AG10803 (cell line): ENCODE measurements at places on chromosomes 7 and 10.

GRCh38 chr7:95318501-95319100 is 5.7 kb downstream of the PON1 start:
- no peak for DNase-seq

DNA sequence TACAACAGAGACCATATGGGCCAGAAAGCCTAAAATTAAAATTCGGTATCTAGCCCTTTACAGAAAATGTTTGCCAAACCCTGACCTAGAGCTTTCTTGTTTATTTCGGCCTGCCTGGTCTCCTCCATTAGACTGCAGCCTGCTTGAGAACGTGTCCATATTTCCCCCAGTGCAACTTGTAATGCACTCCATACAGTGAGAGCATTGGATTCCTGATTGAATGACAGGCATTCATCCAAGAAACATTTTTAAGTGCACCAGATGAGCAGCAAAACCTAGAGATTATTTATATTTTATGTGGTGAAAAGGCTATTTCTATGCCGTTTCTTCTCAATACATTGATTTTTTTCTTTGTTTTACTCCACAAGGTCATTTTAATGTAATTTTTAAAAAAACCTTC is 47.4 kb upstream of the ORC5 start:
- no peak for DNase-seq

DNA sequence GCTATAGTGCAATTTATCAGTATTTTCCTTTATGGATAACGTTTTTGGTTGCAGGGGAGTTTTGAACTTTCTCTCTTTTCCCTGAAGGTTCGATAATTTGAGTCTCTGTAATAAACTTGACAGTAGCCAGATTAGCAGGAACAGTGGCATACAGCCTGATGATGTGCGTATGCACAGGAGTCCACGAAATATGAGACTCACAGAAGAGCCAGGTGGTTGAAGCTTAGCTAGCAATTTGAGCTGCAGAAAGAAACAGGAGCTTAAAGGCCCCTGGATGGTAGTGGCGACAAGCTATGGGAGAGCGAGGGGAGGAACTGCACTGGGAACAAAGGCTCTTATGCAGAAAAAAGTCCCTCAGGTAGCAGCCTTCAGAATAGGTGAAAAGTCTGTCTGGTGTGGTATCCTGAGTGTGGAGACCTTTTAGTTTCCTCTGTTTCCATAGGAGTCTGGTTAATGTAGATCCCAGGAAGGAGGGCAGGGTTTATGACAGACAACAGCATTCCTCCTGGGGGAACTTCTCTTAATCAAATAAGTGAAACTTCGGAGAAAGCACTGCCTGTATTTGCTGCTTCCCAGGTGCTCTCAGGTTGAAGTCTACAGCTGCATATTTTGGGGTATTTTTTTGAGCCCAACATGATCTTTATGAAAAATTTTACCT is 32.7 kb downstream of the FANK1 start:
- DNase-seq = no peak

DNA sequence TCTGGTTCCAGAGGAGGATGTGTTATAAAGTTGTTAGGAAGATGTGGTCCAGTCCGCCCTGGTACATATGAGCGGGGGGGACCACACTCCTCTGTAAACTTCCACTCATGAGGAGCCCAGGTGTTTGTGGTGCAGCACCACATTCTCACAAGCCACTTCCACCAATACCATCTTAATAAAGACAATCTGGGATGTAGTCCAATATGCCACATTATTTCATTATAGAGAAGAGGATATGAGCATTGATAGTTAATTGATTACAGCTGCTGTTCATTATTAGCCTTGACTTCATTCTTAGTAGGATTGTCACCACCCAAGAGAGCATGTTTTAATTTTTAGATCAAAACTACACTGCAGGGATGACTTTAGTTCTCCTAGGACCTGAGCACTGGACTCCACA is 40.5 kb downstream of the ERCC6 start:
- DNase-seq = peak; percentile 47

GRCh38 chr10:77077316-77077945 is 560.2 kb downstream of the KCNMA1 start:
- DNase-seq = no peak

GRCh38 chr10:7206412-7207100 is 204.3 kb downstream of the SFMBT2 start:
- no peak for DNase-seq

DNA sequence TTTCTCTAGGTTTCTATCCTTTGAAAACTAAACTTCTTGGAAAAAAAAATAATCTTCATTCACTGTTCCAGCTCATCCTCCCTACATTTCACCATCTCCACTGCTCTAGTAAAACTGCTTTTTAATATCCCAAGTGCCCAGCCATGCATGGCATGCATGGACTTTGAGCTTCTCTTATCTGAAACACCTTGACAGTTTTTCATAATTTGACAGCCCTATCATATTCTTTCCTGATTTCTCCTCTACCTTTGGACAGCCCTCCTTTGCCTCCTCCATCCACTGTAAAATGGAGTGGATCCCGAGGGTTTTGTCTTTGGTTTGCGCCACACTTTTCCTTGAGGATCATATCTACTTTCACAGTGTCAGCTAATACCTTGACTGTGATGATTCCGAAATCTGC is 212.8 kb downstream of the ANK3 start:
- no peak for DNase-seq

DNA sequence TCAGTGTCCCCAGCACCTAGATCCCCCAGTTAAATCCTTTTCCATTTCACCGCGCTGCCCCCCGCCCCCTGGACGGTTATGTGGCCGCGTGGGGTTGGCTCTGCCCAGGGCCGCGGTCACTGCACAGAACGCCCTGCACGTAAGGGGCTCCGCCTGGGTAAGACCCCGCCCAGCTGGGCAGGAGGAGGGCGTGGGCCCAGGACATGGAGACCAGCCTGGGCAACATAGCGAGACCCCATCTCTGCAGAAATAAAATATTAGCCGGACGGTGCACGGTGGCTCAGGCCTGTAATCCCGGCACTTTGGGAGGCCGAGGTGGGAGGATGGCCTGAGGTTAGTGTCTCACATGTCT is 650 bp upstream of the ZFAND2A start:
- DNase-seq = peak; percentile 40

- no peak for DNase-seq
These were observed 115.2 kb downstream of the PLXNA4 start for GRCh38 chr7:132461032-132461592.

DNA sequence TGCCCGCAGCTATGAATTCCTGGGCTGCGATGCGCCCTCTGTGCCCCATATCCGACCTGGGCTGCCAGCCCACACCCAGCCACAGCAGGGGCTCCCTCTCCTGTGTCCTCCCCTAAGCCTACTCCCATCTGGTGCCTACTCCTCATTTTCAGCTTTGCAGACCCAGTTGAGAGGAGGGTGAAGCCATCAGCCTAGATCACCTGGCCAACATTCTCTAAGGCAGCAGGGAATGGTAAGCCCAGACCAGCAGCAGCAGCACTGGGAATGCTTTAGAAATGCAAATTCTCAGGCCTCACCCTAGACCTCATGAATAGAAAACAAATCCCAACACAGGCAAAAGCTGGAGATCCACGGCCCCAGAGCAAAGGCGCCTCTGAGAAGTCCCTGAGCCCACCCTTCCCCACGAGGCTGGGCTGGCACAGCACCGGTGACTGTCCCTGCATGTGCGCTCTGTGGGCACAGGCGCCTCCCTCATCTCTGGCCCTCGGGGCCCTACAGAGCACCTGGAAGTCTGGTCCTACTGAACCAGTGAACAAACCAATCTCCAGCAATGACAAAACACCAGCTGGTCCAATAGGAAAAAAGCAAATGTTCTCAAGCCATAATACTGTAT is 161.4 kb downstream of the GFRA1 start:
- no peak for DNase-seq

GRCh38 chr7:108618056-108618455 is 48.4 kb downstream of the DNAJB9 start:
- no peak for DNase-seq

DNA sequence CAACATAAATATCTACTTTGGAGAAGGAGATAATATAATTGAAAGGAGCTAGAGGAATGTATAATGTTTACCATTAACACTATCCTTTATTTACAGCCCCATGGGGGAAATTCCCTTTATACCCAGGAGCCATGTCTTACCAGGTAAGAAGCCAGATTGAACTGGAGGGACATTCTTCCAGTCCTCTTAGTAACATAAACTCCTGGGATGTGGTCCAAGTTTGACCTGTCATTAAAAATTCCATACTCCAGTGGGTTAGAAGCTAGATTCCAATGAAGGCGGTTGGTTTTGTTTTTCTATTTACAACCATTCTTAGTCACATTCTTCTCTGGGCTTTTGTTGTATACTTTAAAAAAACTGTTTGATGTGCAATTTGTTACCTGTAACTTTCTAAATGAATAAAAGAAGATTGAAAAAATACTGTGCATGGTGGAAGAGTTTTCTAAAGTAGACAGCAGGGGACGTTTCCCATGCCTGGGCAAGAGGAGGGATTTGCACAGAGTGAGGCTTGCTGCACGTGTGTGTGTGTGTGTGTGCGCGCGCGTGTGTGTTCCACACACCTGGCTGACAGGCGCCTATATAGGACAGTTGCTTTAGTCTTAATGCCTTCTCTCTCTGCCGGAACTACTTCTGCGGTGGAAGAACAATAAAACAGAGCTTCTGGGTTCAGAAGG is 2.0 kb downstream of the PLCE1 start:
- DNase-seq = peak; percentile 62

DNA sequence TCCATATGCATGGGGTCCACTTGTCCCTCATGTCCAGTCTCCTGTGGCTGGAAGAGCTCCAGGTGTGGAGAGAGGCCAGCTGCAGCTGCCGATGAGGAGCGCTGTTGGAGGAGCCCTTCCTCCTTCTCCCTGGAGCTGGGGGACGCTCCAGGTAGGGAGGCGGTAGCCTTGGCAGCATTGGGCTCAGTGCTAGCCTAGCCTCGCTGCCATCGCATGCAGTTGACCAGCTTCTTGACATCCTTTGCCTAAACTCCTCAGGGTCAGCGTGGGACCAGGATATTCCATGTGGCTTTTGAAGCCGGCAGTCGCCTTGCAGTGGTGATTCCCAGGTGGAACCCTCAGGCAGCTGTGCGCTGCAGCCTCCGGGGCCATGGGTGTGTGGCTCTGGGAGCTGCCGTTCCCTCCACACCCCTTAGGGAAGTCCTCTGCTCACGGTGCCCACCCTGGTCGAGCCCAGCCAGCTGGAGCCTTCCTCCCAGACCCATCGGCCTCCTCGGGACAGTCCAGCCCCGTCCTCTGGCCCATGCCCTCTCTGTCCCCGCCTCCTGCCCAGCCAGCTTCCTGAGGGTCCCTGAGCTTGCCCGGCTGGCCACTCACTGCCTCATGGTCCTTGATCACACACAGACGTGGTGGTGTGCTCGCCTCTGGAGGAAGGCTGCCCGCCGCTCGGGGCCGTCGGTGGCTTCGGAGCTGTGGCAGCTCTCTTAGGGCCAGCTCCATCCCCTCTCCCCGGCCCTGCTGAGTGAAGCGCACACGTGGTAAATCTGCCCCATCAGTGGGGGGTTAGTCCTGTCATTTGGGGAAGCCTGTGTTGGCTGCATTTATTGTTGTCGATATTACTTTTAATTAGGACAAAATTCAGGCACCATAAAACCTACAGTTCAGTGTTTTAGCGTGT is 21.2 kb downstream of the INPP5A start:
- DNase-seq = no peak

DNA sequence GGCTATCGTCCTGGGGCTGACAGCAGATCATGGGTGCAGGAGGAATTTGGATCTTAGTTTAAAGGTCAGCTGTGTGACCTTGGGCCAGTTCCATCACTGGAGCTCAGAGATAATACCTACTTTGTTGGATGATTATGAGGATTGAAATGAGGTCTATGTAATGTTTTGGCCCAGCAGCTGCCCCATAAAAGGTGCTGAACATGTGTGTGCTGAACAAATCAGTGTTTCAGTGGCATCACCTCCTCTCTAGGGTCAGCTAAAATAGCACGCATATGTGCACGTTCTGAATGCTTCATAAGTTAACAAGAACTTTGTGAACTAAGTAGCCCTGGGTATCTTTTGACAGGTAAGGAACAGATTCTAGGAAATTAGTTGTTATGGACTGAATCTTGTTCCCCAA is 84.8 kb upstream of the LRRC18 start:
- DNase-seq = no peak

- no peak for DNase-seq
These were observed 95.9 kb upstream of the EGR2 start for GRCh38 chr10:62912086-62912485.

DNA sequence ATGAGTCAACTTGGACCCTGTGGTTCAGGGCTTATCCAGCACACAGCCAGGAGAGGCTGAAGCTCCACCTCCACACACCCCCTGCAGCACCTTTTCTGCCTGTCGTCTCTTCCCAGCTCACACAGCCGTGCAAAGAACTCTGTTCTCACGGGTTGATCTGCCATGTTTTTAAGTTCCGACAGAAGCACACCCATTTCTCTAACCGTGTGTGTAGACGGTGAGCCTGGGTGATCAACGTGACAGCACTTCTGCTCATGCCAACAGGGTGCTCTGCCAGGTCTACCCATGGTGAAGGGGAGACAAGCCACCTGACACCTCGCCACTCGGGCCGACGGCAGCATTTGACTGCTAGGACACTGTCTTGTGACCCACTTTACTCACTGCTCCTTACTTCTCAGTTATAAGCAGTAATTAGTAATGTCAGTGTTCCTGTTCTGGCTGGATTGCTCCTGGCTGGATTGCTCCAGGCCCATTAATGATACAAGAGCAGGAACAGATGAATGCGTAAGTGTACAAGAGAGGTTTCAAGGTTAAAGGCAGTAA is 90.5 kb downstream of the RNF216 start:
- peak; percentile 29 for DNase-seq

GRCh38 chr7:151011097-151011409 is 13.2 kb downstream of the ATG9B start:
- no peak for DNase-seq

DNA sequence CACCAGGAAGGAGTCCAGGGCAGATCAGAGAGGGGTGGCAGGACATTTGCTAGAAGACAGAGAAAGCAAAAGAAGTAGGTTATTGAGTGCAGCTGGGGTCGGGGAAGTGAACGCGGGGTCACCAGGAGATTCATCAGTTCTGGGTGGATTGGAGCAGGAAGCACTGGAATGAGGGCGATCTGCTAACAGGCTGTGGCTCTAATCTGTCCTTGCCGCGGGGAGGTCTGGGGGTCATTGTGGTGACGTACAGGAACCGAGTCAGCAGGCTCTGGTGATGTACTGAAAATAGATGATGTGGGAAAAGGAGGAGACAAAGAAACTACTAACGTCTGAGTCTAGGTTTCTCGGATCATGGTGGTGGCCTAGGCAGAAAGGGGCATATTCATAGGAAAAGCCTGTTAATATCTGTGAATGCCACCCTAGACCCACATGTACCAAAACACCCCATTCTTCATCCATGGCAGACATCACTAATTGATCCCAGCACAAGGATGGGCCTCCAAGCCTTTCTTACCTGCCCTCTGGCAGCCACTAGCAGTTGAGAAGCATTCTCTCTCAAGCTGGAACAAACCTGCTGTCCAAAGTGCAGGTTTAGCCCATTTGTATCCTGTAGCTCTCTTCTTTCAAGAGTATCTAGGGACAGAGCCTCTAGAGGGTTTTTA is 134.5 kb downstream of the C10orf105 start:
- no peak for DNase-seq
